CD4-positive, alpha-beta T cell treated with Interleukin-17A for 1 hour (primary cell): ENCODE measurements at places on chromosomes 7 and 10.

DNA sequence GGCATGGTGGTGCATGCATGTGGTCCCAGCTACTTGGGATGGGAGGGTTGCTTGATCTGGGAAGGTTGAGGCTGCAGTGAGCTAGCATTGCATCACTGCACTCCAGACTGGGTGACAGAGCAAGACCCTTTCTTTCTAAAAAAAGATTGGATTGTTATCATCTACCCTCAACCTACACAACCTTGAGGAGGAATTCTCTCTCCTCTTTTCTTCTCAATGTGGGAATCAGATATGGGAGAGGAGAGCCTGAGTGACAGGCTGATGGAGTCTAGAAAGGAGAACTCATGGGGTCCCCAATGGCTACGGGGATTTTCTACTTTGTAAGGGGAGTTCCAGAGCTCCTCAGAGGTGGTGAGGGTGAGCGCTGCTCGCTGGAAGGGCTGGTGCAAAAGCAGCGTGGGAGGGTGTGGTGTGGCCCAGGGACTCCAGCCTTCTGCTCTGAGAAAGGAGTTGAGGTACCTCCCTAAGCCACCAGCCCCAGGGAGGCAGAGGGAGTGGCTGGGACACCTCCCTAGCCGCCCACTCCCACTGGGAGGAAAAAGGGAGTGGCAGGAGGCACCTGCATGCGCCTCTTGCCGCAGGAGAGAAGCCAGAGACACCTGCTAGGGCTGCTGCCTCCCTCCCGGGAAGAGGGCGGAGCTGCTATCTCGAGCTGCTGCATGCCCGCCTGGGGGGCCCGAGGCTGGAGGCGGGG, 48.4 kb downstream of the GATA3 start:
- no peak for DNase-seq

- DNase-seq, result no peak
Observed at GRCh38 chr7:79610748-79611304, 157.4 kb upstream of the MAGI2 start.

GRCh38 chr10:35056686-35057085, 33.5 kb downstream of the CUL2 start:
- DNase-seq, result no peak

DNA sequence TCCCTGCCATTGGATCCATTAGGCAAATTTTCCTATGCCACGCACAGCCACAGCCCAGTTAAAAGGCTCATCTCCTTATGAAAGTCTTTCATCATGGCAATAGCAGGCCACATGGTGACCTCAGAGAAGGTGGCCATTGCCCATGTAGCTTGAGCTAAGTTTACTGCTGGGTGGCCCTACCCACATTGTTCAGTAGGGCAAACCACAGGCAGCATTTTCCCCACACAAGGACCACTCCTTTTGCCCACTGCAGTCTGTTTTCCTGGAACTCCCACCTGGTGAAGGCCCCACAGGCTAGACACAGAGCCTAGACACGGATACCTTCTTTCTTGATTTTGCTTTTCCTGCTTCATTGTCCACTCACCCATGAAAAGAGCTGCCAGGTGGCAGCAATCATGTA, 101.5 kb upstream of the NPVF start:
- DNase-seq, result no peak

DNA sequence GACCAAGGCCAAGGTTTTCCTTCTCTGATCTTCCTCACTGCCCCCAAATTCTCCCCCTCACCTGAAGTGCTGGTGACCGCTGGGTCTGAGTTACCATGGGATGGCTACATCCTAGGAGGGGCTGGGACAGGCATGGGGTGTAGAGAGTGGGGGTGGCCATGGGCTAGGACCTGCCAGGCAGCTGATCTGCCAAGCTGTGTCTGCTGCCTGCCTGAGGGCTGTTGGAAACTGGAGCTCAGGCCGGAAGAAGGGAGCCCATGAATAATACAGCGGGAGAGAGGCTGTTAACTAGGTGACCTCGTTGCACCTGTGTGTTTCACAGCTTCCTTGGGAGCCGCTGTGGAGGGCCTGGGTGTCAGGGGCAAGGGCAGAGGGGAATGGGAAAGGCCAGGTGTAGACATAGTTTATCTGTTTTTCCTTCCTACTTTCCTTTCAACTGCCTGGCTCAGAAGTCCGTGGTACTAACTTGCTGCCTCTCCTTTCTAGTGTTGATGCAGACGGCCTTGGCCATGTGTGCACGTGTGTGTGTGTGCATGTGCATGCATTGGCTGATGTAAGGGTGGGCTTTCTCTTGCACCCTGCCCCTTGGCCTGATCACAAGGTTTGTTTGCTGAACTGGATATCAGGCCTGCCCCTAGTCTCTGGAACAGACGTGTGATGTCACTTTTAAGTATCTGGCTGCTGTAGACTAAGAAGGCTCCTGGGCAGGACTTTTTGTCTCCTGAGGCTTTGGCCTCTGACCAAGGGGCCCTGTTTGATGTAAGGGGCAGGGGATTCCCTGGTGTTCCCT, 11.9 kb downstream of the CDH23 start:
- DNase-seq, result no peak

GRCh38 chr7:70346844-70347462, 748.7 kb downstream of the AUTS2 start:
- no peak for DNase-seq

DNA sequence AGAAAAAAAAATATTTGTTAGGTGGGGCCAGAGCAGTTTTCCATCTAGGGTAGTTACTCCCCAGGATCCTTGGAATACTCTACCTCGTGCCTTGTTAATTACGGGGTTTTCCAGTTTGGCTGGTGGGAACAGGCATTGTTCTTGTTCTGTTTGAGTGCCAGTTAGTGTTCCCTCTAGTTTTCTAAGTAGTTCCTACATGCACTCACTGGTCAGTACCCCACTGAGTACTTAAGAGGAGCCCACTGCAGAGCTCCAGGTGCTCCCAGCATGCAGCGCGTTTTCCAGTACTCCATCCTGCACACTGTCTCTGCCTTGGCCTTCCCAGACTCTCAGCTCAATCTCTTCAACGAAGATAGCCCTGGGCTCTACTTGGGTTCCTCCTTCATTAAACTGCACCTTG, 58.0 kb downstream of the AHCYL2 start:
- no peak for DNase-seq

DNA sequence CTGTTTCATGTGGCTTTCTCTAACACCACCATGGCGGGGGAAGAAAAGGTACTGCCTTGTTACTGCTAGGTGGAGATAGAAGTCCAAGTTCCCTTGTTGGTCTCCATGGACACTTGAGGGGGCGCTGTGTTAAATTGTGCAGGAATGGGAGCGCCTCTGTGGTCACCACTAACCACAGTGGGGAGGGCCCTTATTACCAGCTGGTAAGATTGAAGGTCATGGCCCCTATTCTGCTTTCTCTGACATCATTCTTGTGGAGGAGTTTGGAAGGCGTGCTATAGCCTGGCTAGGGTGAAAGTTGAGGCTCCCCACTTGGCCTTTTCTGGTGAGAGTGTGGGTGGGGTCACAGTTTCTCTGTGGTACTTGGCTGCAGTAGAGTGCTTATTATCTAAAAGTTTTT, 14.9 kb upstream of the MXI1 start:
- peak; percentile 21 for DNase-seq

- no peak for DNase-seq
Observed at GRCh38 chr10:53489335-53490182, 717.0 kb upstream of the MBL2 start.

GRCh38 chr7:14691597-14692203, 210.9 kb downstream of the DGKB start:
- DNase-seq, result peak; percentile 51

GRCh38 chr7:37277513-37277912, 171.2 kb downstream of the ELMO1 start:
- no peak for DNase-seq

DNA sequence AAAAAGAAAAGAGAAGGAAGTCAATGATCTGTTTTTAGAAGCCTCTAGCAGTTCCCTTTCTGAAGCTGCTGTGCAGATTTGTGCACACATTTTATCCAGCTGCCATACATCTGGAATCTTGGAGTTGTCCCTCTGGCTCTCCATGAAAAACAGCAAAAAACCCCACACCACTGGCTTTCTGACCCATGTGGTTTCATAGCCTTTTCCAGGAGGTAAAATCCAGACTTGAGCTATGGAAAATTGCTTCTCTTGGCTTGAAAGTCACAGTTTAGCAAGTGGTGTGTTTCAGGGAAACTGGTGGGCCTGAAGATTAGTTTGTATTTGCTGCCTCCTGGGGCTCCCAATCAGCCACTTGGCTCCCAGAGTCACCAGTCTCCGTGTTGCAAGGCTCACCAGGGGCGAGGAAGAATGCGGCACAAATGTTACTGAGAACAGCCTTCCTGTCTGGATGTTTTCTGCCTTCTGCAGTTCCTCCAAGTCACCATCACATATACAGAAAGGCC, 50.1 kb upstream of the ADRB1 start:
- DNase-seq, result no peak

DNA sequence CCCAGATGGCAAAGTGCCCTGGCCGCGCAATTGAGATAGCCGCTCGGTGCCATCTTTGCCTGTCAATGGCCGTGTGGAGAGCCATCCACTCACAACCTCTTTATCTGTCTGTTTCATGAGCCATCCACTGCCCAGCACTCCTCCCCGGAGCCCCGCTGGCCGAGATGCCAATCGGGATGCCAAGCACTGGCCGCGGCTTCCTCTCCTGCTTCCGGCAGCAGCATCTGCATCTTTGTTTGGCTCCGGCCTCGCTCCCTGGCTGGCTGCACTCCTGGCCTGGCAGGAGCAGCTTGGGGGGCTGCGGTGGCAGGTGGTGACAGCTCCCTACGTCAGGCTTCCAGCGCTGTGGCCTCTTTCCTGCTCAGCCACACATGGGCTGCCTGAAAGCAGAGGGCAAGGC, 231.7 kb downstream of the USP6NL start:
- no peak for DNase-seq

DNA sequence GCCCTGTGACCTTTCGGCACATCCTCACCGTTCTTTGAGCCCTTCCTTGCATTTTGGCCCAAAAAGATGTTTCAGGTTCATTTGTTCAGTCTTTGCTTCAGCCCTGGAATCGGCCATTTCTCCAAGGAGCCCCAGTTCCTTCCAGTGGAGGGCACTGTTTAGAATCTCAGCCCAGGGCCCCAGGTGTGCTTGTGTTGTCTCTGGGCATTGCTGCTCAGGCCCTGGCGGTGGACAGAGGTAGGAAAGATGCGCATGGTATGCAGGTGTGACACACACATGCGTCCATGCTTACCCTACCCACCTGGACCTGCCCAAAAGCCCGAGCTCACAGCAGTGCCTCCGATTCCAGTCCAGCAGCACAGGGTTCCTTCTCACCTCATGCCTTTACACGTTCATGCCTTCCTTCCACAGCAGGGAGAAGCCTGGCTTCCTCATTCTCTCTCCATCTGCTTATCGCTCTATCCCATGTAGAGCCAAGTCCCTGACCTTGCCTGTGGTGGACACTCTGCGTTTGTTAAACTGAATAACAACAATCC, 70.6 kb downstream of the LHPP start:
- no peak for DNase-seq

DNA sequence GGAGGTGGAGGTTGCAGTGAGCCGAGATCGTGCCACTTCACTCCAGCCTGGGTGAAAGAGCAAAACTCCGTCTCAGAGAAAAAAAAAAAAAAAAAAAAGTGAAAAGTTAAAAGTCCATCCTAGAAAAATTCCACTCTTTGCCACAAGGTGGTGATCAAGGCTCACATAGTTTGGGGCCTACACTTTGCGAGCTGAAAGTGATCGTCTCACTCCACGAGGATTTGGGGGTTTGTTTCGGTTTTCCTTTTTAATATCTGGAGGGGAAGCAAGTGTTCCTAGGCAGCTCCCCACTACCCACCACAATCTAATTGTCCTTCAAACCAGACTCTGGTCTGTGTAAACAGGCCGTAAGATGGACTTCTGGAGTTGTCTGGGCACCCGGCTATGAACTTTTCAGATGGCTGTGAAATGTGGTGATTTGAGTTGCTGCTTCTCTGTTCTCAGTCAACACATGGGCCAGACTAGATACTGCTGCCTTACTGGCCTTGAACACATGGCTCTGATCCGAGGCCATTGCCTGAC, 27.1 kb downstream of the PRLHR start:
- peak; percentile 78 for DNase-seq

DNA sequence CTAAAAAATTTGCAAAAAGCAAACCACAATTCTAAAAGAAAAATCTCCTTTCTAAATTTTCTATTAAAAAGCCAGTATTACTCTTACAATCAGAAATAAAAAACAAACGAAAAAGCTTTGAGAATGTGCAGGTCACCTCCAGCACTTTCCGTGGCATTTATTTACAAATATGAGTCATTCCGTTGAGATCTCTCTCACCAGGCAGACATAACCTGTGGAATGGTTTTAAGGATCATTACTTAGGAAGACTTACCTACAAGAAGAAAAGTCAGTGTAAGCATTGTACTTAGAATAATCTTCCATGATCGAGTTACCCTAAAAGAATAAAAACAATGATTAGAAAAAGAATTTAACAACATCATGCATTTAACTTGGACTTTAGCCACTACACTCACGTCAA, 3.3 kb downstream of the SUN3 start:
- no peak for DNase-seq

DNA sequence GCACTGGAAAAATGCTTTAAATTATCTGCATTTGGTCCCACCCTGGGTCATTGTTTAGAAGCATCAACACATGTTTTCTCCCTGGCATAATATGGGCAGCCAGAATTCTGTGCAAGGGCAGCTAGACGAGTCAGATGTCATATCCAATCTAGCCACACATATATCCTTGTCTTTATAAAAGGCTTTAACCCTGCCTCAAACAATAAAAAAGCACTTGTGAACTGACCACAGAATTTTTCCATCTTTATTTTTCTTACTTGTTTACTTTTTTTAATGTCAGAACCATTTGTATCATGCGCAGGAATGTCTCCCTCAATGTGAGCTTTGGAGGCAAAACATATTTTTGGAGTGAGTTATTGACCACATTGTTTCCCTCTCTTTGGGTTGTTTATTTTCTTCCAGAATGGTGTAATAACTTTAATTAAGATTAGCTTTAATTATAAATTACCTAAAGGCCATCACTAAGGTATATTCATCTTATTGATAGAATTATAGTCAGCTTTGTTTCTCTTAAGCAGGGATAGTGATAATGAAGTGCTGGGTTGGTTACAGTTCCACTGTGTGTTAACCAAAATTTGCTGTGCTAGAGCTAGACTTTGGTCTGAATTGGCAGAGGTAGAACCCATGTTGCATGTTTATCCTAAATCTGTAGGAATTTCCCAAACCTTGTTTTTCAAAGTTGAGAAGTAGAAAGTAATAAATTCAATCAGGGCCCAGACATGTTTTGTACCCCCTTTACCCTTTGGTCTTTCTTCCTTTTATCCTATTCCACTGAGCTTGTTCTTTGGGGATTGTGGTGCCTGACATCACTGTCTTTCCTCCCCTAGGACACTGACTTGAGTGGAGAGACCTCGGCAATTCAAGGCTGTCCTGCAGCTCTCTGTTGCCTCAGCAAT, 1078.4 kb downstream of the KCNMA1 start:
- no peak for DNase-seq

GRCh38 chr10:733086-733485, 43.6 kb upstream of the DIP2C start:
- DNase-seq, result no peak

DNA sequence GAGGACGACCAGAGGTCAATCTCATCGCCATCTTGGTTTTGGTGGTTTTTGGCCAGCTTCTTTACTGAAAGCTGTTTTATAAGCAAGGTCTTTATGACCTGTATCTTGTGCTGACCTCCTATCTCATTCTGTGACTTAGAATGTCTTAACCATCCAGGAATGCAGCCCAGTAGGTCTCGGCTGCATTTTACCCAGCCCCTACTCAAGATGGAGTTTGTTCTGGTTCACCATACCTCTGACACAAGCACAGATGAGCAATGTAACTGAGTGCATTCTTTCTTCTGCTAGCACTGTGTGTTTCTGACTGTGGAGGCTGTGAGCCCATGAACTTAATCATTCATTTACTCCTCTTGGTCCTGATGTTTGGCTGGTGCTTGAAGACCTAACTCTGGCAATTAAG, 794.5 kb upstream of the CELF2 start:
- DNase-seq, result no peak

- no peak for DNase-seq
Observed at GRCh38 chr10:104316321-104317099, 21.8 kb downstream of the ITPRIP start.
